ENCODE measurements at places on chromosomes 11 and 22.

DNA sequence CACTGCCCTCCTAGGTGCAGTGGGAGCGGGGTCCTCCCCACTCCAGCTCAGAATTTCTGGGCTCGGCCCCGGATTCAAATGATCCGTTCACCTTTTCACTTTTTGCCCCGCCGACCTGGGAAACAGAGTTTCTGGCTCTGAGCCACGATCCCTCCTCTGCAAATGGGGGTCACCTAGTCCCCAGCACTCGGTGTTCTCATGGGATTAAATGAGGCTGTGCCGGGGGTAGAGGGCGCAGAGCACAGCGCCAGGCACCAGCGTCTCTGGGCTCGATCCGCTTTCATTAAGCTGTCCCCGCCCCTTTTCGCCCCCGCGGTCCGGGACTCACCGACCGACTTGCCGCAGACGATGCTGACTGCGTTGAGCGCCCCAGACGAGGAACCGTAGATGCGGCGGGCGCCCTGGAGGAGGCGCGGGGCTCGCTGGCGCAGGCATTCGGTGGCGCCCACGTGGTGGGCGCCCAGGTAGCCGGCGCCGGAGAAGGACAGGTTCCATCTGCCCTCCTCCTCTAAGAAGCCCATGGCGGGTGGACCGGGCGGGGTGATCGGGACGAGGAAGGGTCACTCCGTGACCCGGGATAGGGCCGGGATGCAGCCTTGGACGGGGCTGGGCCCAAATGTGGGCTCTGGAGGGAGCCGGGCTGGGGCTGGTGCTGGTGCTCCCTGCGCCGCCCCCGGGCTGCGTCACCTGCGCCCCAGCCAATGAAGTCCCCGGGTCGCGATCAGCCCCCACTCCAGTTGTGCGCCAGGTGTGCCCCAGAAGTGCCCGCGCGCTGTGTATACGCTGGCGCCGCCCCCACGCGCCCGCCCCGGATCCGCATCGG, at the start of gene PNPLA5:
PNPLA5 (minus strand) TSS at position 654 of the 823 bp plus-strand sequence; CDS start at position 521, 133 bp downstream.
- no peak for DNase-seq

- no peak for DNase-seq
These were observed 50.6 kb downstream of the LDLRAD3 start for GRCh38 chr11:35994421-35994820.

DNA sequence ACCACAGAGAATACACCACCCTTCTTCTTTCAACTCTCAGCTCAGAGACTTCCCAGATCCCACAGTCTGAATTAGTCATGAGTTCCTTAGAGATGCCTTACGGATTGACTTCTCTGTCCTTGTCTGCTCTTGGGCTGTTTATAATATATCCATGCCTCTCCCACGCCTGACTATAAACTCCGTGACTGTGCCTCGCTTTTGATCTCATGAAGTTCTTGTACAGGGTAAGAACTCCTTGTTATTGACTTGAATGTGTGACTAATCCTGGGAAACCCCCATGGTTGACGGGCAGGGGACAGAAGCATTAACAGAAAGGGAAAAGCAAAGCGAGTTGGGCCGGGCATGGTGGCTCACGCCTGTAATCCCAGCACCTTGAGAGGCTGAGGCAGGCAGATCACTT, 62.4 kb upstream of the POU2AF1 start:
- no peak for DNase-seq

- DNase-seq, result no peak
These were observed 378.8 kb downstream of the ETS1 start for GRCh38 chr11:128208329-128209137.

GRCh38 chr11:31814176-31814868, 3.2 kb upstream of the PAX6 start:
- no peak for DNase-seq

- no peak for DNase-seq
These were observed 74.9 kb upstream of the DBX1 start for GRCh38 chr11:20235164-20235563.

- DNase-seq, result no peak
These were observed 77.6 kb downstream of the LRRC32 start for GRCh38 chr11:76592961-76593360.

DNA sequence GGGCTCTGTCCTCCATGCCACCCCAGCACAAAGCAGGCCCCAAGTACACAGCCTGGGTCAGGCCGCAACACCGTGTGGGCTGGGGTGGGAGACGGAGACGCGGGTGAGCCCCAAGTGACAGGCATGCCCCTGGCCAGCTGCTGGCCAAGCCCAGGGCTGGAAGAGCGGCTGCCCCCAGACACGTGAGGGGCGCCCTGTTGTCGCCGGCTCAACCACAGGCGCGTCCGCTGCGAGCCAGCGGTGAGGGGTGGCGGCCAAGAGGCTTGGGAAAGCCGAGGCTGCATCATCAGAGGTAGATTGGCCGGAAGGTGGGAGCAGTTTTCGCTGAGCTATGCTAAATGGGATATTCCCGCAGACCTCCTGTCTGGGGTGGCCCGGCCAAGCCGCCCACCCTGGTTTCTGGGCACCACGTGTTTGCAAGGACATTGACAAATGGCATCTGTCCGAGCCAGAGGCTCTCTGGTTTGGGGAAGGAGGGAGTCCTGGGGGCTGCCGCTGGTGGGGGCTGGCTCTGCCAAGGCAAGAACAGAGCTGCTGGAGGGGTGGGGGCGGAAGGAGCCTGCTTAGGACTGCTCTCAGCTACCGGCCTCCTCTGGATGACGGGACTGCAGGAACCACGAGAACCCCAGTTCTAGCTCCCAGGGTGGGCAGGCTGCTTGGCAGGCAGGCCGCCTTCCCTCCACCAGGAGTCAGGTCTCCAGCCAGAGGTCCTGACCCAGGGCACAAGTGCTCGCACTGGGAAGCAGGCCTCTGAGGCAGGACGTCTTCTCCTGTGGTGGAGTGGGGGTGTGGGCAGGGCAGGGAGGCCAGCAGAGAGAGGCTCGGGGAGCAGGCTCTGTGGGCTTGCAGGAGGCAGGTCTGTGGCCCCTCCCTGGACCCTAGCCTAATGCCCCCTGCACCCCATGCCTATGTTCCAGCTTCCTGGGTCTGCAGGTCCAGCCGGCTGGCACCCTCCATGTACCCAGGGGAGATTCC, 552 bp downstream of the PRR33 start:
- peak; percentile 32 for DNase-seq

DNA sequence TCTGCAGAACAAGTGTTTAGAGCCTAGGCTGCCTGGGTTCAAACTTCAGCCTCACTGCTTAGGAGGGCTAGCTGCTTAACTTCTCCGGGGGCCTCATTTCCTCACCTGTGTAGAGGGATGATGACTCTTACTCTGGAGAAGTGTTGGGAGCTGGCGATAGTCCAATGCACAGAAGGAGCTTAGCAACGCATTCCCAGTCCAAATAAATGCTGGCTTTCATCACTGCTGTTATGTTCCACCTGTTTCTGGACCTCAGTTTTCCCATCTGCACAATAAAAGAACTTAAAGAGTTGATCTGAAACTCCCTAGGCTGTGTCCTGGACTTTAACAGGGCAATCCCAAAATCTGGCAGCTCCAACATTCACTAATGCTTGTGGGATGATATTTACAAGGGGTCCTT, 337.8 kb downstream of the MIAT start:
- no peak for DNase-seq

- no peak for DNase-seq
These were observed 56.0 kb downstream of the PACSIN2 start for GRCh38 chr22:42958937-42959336.

DNA sequence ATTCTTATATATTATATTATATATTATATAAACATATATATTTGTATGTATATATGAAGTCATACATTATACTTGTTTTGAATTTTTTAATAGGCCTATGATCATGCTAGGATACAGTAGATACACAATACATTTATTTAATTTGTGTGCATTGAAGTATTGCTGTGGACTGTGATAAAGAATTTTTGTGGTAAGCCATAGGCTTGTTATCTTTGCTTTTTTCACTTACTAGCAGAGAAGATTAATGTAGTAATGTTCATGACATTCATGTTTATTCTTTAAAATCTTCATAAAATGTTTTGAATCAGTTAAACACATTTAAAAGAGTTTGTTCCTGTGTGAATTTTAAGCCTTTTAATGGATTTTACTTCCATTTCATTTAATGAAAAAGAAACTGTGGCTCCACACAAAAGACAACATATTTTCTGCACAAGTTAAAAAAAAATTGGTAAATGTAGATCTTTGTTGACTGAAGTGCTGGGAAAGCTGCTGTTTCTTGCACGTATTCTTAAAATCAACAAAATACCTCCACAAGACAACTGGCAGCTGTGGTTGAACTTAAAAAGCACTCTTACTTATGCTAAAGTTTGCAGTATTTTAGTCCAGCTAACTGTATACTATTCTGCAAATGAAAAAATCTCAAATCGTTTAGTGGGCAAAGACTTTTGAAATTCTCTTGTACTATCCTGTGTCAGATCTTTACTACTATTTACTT, 156.2 kb downstream of the TMEM135 start:
- DNase-seq, result no peak

GRCh38 chr11:15629690-15630321, 515.1 kb downstream of the INSC start:
- DNase-seq, result no peak

DNA sequence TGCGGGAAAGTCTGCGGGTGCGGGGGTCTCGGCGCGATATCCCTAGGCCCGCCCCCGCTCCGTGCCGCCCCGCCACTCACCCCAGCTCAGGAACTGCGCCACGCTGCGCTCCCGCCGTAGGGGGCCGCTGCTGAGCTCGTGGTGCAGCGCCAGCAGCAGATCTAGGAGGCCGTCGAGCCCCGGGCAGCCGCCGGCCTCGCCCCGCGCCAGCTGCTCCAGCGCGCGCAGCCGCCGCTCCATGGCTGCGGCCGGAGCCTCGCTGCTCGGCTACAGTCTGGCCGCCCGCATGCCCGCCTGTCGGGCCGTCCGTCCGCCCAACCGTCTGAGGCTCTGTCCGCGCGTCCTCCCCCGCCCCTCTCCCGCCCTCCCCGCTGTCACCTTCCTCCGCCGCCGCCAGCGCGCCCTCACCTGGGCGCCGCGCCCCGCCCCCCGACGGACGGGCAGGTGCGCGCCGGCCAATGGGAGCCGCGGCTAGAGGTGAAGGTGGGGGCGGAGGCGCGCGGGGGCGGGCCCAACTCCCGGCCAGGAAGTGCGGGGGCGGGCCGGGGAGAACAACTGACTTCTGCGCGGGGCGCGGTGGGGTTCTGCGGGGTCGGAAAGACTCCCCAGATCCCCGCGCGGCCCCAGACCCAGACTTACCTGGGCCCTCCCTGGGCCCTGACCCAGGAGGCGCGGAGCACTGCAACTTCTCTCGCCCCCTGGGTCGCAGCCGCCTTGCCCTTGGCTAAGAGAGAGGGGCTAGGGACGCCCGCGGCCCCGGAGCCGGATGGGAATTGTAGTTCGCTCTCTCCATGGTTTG, at the start of gene CDC42BPG:
CDC42BPG (minus strand) TSS at position 324 of the 799 bp plus-strand sequence; CDS start at position 240, 84 bp downstream.
- DNase-seq, result peak; percentile 91

GRCh38 chr22:36765131-36765942, 10.6 kb downstream of the IFT27 start:
- DNase-seq, result no peak

Data from GM12892 (cell line).